ENCODE measurements at places on chromosomes 2 and 18. TPM values are rescaled to one million over a fixed set of nuclear protein-coding genes. Genes with fewer than 3 reads are reported as not detected.

DNA sequence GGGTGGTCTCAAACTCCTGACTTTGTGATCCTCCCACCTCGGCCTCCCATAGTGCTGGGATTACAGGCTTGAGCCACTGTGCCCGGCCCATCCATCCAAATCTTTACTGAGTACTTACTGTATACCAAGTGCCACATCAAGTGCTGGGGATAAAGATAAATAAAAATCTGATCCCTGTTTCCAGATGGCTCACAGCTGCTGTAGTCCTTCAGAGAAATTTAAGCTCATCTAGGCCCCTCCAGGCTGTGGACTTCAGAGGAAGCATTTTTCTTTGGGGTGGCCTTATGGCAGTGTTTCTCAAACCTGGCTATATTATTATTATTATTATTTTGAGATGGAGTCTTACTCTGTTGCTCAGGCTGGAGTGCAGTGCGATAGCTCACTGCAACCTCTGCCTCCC is 33.7 kb upstream of the GTF2A1L start:
- no peak overlapping the region for H3K4me3 ChIP-seq
- peaks cover 8% of the 10 kb centered on the region for H3K36me3 ChIP-seq
- H3K27ac ChIP-seq, result no peak overlapping the region
- DNase-seq, result no peak
- H3K4me1 ChIP-seq, result peaks cover 2% of the 10 kb centered on the region
- no peaks in the 10 kb centered on the region for H3K27me3 ChIP-seq

DNA sequence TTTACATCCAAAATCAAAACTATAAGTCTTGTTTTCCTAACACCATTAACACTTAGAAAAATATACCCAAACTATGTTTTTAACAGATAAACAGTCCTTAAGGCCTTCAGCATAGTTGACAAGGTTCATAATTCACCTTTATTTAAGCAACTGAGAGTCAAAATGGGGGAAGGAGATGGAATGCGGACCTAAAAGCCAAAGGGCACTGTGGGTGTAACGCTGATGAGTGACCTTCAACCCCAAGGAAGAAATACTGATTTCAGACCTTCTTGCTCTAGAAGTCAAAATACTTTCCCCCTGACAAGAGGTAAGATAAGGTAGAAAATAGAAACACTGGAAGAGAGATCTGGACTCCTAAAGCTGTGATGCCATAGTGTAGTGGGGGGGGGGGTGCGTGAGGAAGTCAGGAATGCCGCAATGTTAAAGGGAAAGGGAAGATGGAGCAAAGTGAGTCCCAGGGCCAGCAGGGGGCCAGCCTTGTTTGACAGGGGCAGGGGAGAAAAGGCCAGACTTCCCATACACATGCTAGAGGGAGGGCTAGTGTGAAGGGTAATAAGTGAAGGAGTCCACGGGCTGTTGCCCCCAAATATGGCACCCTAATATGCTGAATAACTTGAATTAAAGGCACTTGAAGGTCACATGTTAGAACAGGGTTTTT is 31.4 kb downstream of the CCDC93 start:
- H3K4me1 ChIP-seq, result peaks cover 12% of the 10 kb centered on the region
- H3K36me3 ChIP-seq, result peaks cover 10% of the 10 kb centered on the region
- no peak overlapping the region for H3K27ac ChIP-seq
- H3K27me3 ChIP-seq, result no peaks in the 10 kb centered on the region
- DNase-seq, result no peak

- no peaks in the 10 kb centered on the region for H3K36me3 ChIP-seq
- H3K4me1 ChIP-seq, result no peaks in the 10 kb centered on the region
- H3K27ac ChIP-seq, result no peak overlapping the region
These were observed 130.9 kb upstream of the MYCN start for GRCh38 chr2:15809404-15809803.

DNA sequence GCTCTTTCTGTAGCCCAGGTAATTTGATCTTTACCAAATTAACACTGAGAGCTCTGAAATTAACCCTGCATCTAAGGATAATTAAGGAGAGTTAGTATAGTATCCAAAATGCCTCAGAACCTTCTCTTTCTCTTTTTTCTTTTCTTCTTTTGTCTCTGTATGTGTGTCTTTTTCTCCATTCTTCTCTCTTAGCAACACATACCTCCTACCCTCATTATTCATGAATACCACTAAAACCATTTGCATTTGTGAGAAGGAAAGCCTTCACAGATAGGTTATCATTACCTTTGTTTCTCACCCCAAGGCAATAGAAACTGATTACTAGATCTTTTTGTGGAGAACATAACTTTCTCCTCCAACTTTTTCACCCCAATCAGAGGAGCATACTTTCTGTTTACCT is 376.5 kb upstream of the NXPH2 start:
- no peak overlapping the region for H3K4me3 ChIP-seq
- no peak for DNase-seq
- H3K4me1 ChIP-seq, result no peaks in the 10 kb centered on the region
- H3K36me3 ChIP-seq, result no peaks in the 10 kb centered on the region
- H3K27ac ChIP-seq, result no peak overlapping the region
- H3K27me3 ChIP-seq, result no peaks in the 10 kb centered on the region

- no peaks in the 10 kb centered on the region for H3K27me3 ChIP-seq
- no peak overlapping the region for H3K4me3 ChIP-seq
- H3K4me1 ChIP-seq, result peaks cover 4% of the 10 kb centered on the region
- DNase-seq, result peak; percentile 73
- no peaks in the 10 kb centered on the region for H3K36me3 ChIP-seq
These were observed 132.2 kb downstream of the DOCK10 start for GRCh38 chr2:224909885-224910573.

DNA sequence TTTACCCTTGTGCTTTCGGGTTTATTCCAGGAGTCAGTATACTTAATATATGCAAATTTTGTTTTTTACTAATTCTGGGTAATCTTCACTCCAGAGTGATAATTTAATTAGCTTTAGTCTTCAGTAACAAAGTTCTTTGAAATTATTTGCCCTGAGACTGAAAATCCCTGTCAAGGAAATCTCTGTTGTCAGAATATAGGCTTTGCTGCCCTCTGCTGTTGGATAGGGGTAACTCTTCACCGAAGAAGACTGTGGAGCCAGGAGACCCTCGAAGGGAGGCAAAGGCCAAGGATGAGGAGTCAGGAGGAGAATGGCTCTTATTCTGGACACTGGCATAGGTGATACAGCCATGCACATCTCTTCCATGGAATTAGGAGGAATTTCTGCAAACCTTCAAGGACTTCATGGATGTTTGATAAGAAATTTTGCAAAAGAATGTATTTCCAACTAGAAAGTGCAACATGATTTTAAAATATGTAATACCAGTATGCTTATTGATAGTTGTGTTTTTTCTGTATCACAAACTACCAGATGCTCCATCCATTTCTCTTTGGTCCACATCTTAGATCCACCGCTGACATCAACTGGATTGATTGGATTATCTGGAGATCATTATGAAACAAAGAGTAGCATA is 182.3 kb downstream of the RDH14 start:
- H3K4me1 ChIP-seq, result no peaks in the 10 kb centered on the region
- no peak overlapping the region for H3K4me3 ChIP-seq
- no peaks in the 10 kb centered on the region for H3K27me3 ChIP-seq
- peak; percentile 49 for DNase-seq

DNA sequence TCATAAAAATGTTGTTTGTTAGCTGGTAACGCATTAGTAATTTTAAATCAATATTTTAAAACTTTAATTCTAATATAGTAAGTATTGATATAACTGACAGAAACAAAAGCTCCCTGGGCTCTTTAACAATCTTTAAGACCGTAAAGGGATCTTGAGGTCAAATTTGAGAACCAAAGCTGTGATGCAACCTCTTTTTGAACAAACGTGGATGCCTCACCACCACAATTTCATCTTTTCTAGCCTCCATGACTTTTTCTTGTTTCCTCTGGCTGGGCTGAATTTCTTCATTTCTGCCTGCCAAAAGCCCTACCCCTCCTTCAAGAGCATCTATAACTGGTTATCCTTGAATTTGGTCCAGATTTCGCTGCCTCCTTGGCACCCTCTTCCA is 563 bp upstream of the POLE4 start:
- DNase-seq, result no peak
- no peaks in the 10 kb centered on the region for H3K27me3 ChIP-seq
- H3K4me3 ChIP-seq, result peak overlapping the region; percentile 99
- peaks cover 2% of the 10 kb centered on the region for H3K4me1 ChIP-seq
- peak overlapping the region; percentile 24 for H3K27ac ChIP-seq
- H3K36me3 ChIP-seq, result no peaks in the 10 kb centered on the region

DNA sequence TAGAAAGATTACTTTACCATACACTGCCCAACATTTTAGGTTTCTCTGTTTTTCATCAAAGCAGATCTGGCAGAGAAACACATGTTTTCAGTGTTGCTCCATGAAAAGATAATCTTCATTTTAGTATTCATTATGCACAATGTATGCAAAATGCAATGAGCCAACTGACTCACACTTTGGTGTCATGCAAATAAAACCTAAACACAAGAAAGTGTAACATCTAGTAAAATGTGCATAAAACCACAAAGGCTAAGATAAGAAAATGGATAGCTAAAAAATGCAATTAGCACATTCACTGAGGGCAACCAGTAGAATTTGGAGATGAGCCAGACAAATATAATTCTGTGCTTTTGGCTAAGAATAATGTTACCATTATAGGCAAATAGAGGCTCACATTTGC is 203.5 kb upstream of the UBE2E3 start:
- H3K4me1 ChIP-seq, result no peaks in the 10 kb centered on the region
- DNase-seq, result peak; percentile 34
- H3K4me3 ChIP-seq, result no peak overlapping the region
- no peaks in the 10 kb centered on the region for H3K27me3 ChIP-seq

DNA sequence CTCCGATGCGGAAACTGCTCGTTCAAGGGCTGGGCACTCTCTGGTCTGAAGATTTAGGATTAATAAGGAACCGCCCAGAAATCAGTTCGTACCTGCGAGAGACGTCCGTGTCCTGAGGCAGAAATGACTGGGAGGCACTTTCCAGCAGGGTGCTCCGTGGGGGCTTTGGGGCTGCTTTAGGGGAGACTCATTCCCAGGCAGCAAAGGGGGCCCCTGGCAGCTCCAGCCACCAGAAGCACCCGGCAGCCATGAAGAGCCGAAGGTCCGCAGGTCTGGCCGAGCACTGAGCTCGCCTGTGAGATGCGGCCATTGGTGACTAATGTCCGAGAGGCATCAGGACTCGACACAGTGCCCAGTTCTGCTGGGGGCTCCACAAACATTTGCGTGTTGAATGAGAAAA is 20.9 kb downstream of the KCNG2 start:
- H3K36me3 ChIP-seq, result no peaks in the 10 kb centered on the region
- no peak for DNase-seq
- no peak overlapping the region for H3K27ac ChIP-seq
- H3K4me1 ChIP-seq, result peaks cover 2% of the 10 kb centered on the region

DNA sequence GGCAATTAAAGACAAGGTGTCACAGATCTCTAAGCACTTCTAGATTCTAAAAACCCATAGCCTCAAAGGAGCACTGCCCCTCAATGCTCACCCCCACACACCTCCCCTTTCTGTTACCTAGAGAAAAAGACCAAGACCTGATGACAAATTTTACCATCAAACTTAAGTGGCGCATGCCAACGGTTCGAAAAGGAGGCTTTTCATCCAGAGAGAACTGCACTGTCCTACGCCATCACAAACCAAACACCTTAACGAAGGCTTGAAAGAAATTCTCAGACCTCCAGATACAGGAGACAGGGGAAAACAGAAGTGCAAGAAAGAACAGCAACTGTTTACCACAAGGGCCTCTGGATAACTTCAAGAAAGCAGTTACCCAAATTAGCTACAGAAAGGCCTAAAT is 2.0 kb upstream of the ZC3H6 start:
- no peak overlapping the region for H3K4me3 ChIP-seq
- H3K36me3 ChIP-seq, result no peaks in the 10 kb centered on the region
- no peaks in the 10 kb centered on the region for H3K27me3 ChIP-seq

DNA sequence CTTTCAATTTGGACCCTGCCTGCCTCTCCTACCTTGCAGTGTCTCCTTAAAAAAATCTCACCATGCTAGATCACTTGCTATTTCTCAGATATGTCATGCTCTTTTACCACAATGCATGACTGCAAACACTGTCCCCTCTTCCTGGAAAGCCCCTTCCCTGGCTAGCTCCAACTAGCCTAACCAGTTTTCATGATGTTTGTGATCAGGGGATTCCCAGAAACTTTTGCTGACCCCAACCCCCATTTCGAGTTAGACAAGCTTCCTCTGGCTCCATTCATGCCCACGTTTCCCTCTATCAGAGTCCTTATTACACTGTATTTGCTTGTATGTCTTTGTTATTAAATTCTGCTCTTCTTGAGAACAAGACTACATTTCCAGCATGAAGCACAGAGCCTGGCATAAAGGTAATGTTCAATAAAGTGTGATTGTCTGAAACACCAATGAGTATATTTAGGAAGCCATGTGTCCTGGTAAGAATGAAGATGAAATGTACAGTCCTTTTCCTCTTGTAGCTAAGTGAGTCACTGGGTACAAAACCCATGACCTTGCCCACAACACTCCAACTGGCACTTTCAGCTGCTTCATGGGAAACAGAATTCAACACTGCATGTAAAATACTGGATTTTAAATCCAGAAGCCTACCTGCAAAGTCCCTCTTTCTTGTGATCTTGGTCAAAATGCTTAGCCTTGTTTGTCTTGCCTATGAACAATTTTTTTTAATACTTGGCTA is 62.0 kb upstream of the ATL2 start:
- H3K27me3 ChIP-seq, result peaks cover 59% of the 10 kb centered on the region
- H3K4me1 ChIP-seq, result 0 out of 2 replicates have a peak, but pooled peaks cover 4% of the 10 kb centered on the region
- DNase-seq, result no peak
- H3K4me3 ChIP-seq, result no peak overlapping the region

GRCh38 chr2:133138693-133139092 is 429.6 kb downstream of the NCKAP5 start:
- no peak overlapping the region for H3K27ac ChIP-seq
- no peaks in the 10 kb centered on the region for H3K27me3 ChIP-seq
- peaks cover 1% of the 10 kb centered on the region for H3K4me1 ChIP-seq
- no peak for DNase-seq
- H3K36me3 ChIP-seq, result peaks cover 1% of the 10 kb centered on the region

GRCh38 chr2:45570671-45571334 is 40.3 kb downstream of the SRBD1 start:
- H3K36me3 ChIP-seq, result no peaks in the 10 kb centered on the region
- H3K4me3 ChIP-seq, result no peak overlapping the region
- H3K27me3 ChIP-seq, result no peaks in the 10 kb centered on the region
- H3K4me1 ChIP-seq, result peaks cover 6% of the 10 kb centered on the region
- no peak overlapping the region for H3K27ac ChIP-seq

DNA sequence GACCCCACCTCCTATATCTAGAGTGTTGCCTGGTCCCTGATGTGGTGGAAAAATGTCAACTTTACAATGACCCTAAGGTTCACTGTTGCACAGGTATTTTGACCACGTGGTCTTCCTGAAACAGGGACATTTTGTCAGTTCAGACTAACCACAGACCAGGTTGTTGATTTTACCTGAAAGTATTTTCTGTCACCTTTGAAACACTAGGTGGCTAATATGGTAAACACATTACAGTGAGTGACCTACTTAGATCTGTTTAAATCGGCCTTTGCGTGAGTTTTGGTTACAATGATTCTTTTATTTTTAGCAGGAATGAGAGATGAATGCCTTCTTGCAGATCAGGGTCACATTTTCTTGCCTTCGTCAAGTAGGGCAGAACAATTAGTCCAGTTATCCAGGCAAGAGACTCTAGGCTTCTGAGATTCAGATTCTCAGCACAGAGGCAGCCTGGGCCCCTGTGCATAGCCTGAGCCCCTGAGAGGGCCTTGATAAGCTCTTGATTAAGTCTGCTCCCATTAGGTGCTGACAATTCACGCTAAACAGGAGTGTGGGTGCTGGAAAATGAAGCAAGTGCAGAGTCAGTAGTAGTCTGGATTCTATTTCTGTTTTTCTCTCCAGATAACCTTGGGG is 226.2 kb downstream of the KCNS3 start:
- H3K4me3 ChIP-seq, result no peak overlapping the region
- DNase-seq, result no peak
- H3K27me3 ChIP-seq, result peaks cover 2% of the 10 kb centered on the region
- no peak overlapping the region for H3K27ac ChIP-seq

SLC35G4 gene
- not detected for total RNA-seq

LRRC30 gene
- not detected for total RNA-seq

HMSD gene
- total RNA-seq, result 0.28 TPM

STAMBP gene
- 38.7 TPM for total RNA-seq

KIF1A gene
- under 0.01 TPM for total RNA-seq

FBXO15 gene
- total RNA-seq, result 0.90 TPM

MBOAT2 gene
- 102 TPM for total RNA-seq

RAB1A gene
- 114 TPM for total RNA-seq
